ENCODE measurements at places on chromosomes 2 and 18.

DNA sequence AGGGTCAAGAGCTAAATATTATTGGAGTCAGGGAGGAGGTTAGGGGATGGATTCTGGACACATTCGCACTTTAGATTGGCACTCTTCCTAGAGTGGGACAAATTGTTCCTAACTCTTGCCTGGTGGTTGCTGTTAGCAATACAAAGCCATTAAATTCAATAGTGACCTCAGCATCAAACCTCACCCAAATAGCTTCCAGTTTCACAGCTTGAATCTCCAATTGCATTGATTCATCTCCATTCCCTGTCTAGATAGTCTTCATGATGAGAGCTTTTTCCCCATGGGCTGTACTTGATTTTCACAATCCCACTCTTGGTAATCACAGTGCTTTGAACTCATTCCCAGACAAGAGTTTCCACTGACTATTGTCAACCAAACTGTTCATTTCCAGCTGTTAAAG is 585.9 kb upstream of the SYT4 start:
- DNase-seq = no peak

- no peak for DNase-seq
Observed at GRCh38 chr2:174224665-174225288, 23.6 kb downstream of the OLA1 start.

GRCh38 chr2:191266201-191266600 is 21.0 kb downstream of the MYO1B start:
- DNase-seq = no peak

- DNase-seq = no peak
Observed at GRCh38 chr2:233981574-233982420, 64.6 kb downstream of the TRPM8 start.

GRCh38 chr2:157459486-157459885 is 15.6 kb upstream of the CYTIP start:
- DNase-seq = no peak

GRCh38 chr18:56001576-56001975 is 413.6 kb upstream of the TCF4 start:
- no peak for DNase-seq

GRCh38 chr18:3912705-3913104 is 462.7 kb downstream of the TGIF1 start:
- DNase-seq = no peak

- no peak for DNase-seq
Observed at GRCh38 chr2:174125090-174125489, 123.2 kb downstream of the OLA1 start.

DNA sequence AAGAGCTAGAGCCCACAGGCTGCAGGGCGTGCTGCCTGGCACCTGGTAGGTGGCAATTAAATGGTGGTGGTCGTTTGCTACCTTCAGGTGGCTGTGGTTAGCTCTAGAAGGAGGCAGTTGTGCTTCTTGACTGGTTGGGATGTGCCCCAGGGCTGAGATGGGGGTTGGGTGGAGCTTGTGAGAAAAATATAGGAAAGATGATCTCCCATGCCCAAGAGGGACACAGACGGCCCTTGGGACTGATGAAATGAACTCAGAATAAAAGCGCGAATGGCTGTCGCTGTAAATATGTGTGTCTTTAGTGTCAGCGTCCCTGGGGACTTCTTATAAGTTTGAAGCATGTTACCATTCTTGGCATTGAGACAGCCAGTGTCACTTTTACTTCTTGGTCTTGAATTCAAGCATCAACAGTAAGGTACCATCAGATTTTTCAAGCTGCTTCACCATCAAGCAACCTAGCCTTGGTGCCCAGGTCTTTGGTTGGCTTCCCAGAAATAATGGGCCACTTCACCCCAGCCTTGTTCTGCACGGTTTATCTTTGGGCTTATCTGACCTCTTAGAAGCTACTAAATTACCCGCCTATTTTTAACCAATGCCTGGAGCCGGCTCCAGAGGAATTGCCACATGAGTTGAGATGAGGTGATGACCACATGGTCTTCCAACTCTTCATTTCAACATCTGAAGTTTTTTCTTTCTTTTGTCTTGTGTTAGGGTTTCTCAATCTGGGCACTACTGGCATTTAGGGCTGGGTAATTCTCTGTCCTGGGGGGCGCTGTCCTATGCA is 11.9 kb downstream of the LRRFIP1 start:
- DNase-seq = no peak

DNA sequence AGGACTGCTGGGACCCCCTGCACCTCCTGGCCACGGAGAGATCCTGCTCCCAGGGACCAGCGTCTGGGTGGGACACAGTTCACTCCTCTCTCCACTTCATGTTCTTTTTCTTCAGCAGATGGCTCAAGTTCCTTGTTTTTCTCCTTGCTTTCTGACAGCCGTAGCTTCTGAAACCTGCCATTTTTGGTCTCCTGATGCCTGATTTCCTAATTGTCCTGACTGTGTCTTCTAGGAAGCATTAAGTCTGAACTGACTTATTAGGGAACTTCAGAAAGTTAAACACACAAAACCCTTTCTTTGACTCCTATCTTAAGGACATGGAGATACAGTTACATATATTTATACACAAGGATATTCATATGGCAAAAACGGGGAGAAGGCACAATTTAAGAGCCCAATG is 22.7 kb downstream of the CNNM4 start:
- DNase-seq = no peak

- DNase-seq = no peak
Observed at GRCh38 chr2:218296847-218297246, 4.5 kb upstream of the TMBIM1 start.

- DNase-seq = no peak
Observed at GRCh38 chr2:18668221-18668620, 78.9 kb upstream of the NT5C1B start.

GRCh38 chr2:16049406-16049805 is 109.1 kb downstream of the MYCN start:
- no peak for DNase-seq

DNA sequence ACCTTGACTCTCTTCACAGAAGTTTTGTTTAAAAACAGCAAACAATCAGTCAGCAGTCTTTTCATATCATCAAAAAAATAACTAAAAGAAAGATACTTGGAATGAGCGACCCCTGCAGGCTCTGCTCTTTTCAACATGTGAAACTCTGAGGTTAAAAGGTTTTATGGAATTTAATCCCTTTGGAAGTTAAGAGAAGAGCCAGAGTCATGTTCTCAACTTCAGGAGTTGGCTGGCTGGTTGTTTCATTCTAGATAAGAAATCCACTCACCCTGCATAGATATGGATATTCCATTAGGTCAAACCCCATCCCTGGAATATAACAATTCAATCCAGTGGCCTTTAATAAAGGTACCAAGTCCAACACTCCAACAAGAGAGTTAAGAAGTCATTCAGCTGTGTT is 115.6 kb upstream of the RMDN2 start:
- DNase-seq = no peak

DNA sequence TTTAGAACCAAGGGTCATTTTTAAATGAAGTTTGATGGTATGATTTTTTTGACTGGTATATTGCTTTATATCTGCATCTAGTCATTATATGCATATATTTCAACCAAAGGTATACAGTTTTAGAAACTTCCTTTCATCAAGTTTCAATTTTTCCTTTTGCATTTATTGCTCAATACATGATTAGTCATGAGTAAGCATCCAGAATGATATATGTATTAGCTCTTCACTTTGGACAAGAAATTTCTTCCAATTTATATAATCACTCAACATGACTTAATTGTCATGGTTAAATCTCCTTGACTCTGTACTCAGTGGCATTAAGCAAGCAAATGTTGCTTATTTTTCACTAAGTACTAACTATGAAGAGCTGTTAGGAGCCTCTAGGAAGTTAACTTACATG is 123.6 kb downstream of the PLCL1 start:
- no peak for DNase-seq

- DNase-seq = no peak
Observed at GRCh38 chr2:11582862-11583752, 49.3 kb downstream of the GREB1 start.

- no peak for DNase-seq
Observed at GRCh38 chr2:3535794-3536681, 16.7 kb upstream of the ADI1 start.

DNA sequence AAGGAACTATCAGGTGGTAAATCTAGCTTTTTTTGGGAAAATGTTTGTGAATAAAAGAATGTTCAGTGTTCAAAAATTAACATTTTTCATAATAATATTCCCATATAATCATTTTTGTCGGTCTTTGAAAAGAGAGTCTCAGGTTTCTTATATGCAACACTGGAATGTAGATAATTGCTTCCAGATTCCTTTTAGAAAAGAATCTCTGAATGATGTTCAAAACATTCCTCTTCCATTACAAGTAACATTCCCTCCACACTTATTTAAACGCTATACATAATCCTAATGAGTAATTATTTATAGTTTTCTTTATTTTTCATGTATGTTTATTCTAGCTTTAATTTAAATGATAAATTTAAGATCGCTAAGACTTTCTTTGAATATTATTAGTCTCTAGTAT is 7.0 kb downstream of the ZSWIM2 start:
- DNase-seq = no peak

- DNase-seq = no peak
Observed at GRCh38 chr2:122635686-122636085, 880.2 kb downstream of the TSN start.

DNA sequence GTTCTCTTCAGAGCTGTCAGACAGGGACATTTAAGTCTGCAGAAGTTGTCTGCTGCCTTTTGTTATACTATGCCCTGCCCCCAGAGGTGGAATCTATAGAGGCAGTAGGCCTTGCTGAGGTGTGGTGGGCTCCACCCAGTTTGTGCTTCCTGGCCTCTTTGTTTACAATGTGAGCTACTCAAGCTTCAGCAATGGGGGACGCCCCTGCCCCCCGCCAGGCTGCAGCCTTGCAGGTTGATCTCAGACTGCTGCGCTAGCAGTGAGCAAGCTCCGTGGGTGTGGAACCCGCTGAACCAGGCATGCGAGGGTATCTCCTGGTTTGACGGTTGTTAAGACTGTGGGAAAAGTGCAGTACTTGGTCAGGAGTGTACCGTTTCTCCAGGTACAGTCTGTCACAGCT is 24.0 kb upstream of the PAIP2B start:
- DNase-seq = no peak

DNA sequence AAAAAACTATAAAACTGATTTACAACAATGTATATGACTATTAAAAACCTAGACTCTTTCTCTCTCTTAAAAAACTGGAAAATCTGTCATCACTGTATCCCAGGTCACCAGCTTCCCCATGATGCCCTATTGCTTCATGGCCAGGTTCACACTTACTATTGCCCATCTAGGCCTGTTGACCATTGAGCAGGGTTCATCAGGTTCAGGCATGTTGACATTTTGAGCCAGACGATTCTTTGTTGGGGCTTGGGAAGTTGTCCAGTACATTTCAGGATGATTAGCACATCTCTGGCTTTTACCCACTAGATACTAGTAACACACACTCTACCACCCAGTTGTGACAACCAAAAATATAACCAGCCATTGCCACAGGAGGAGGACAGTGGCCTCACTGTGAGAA is 26.9 kb upstream of the RAB27B start:
- no peak for DNase-seq

DNA sequence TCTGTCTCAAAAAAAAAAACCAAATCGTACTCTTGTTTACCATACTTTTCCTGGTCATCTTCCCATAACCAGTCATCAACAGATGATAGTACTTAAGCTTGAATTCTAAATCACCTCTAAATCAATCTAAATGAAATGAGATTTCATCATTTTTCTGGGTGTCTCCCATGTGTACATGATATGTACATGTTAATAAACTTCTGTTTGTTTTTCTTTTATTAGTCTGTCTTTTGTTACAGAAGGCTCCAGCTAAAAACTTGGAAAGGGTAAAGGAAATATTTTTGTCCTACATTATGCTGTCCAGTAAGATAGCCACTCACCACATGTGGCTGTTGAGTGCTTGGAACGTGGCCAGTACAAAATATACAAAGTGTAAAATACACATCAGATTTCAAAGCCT is 78.7 kb upstream of the MSH6 start:
- DNase-seq = no peak

DNA sequence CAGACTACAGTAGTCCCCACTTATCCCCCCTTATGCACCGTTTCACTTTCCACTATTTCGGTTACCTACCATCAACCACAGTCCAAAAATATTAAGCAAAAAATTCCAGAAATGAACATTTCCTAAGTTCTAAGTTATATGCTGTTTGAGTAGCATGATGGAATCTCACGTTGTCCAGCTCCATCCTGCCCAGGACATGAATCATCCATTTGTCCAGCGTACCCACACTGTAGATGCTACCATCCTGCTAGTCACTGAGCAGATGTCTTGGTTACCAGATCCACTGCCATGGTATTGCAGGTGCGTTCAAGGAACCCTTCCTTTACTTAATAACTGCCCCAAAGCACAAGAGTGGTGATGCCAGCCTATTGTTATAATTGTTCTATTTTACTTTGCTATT is 87.9 kb downstream of the ACVR1 start:
- DNase-seq = no peak

GRCh38 chr2:178506101-178506500 is 25.8 kb downstream of the PLEKHA3 start:
- no peak for DNase-seq

Data from stimulated activated CD4-positive, alpha-beta T cell treated with anti-CD3 and anti-CD28 coated beads, TNF-alpha, amount 100 ng/mL, for 1 hour (primary cell).